Stimulated activated naive CD4-positive, alpha-beta T cell (primary cell): ENCODE measurements at places on chromosomes 6 and 20.

DNA sequence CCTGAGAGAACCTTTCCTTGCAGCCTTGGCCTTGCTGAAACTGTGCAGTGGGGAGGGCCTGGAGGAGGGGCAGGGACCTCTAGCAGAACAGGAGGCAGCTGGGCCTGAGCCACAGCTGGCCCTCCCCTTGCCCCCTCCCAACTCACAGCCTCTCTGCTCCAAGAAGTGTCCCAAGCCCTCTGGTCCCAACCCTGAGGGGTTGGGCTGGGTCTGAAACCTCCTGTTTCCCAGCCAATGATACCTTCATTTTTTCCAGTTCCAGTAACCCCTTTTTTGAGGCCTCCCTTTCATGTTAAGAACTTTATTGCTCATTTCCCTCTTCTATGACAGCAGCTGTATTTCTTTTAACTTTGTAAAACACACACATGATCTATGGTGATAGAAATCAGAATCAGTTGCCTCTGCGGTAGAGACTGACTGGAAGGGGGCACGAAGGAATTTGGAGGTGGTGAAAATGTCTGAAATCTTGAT lies 17.9 kb upstream of the ARMC12 start:
- peak; percentile 15 for DNase-seq

DNA sequence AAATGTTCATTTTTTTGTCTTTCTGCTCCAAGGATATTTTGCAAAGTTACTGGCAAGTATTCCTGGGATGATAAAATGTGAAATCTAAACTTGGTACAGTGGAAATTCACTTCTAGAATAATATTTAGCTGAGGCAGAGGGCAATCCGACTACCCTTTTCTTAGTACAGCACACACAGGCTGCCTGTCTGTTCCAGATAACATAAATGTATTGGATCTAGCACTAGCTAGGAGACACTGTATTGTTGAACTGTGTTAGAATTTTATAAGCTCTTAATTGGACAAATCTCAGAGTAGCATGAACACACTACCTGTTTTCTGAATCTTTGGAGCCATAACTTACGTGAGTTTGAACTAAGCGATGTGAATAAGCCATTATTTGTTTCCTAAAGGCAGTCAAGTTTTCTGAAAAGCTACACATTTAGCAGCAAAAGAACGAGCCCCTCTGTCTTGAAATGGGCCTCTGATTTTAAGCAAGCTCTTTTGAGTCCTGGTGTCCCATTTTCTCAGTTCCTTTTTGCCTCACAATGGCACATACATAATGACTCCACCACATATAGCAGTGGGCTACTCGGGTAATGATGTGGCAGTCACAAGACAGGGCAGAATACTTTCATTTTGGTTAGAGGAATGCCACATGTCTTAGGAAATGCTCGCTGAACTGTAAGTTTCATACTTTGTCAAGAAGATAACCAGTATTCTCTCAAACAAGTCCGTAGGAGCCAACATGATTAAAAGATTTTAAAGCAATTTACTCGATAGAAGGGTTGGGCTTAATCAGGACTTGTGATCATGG lies 116.5 kb upstream of the ESR1 start:
- DNase-seq: no peak

- peak; percentile 24 for DNase-seq
Observed at GRCh38 chr20:53621482-53622246, 28.0 kb upstream of the ZNF217 start.

- no peak for DNase-seq
Observed at GRCh38 chr6:68628161-68628560, 6.9 kb upstream of the ADGRB3 start.

DNA sequence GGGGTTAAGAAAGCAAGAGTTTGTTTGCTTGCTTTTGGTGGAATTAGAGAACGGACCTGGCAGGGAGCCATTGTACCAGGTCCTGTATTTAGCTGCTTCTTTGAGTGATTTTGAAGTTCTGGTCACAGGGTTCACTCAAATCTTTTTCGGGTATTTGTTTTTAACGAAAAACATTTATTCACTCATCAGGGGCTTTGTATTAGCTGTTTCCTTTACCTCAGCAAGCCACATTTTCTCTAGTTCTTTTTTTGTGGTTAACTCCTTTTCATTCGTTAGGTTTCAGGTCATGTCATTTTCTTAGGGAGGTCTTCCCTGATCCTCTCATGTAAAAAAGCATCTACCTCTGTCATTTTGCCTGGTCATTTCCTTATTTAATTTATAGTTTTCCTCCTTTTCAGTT lies 1502.2 kb downstream of the GRIK2 start:
- no peak for DNase-seq

DNA sequence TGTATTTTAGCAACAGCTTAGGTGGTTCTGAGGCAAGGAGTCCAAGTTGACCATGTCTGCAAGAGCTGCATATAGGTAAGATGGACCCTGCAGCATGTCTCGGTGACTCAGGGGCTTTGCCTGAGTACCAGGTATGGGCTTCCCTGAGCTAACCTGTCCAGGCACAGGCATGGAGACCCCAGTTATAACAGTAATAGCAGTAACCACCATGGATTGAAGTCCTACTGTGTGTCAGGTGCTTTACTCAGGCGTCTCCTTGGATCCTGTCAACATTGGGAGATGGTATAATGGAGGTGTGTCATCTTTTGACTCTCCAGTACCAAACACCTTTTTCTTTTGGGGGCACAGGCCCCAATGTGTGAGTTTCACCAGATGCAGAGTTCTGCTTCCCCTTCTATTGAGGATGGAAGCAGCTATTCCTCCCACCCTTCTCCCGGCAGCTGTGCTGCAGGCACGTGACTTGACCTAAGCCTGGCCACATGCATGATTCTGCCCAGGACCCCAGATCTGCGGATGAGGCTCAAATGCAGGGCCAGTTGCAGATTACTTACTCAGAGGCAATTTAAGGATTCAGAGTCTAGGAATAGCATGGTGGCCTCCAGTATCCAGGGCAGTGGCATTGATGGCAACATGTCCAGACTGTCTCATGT lies 13.8 kb downstream of the TREM1 start:
- no peak for DNase-seq

- DNase-seq: peak; percentile 35
Observed at GRCh38 chr6:25056130-25056529, 120.4 kb upstream of the RIPOR2 start.

DNA sequence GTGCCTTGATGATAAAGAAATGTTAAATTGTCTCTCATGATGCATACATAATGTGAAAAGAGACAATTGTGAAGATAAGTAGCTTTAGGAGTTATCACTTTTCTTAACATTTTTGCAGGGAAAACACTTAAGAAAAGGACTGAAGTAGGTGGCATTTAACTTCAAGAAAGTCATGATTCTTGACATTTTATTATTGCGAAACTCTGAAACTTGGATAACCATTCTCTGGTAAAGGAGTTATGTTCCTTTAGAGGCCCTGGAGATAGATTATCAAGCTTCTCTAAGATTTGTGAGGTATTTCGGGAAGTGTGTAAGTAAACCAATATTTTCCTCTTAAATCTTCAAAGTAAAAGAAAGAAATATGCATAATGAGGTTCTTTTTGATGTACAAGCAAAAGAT lies 38.5 kb downstream of the HTR1B start:
- no peak for DNase-seq

DNA sequence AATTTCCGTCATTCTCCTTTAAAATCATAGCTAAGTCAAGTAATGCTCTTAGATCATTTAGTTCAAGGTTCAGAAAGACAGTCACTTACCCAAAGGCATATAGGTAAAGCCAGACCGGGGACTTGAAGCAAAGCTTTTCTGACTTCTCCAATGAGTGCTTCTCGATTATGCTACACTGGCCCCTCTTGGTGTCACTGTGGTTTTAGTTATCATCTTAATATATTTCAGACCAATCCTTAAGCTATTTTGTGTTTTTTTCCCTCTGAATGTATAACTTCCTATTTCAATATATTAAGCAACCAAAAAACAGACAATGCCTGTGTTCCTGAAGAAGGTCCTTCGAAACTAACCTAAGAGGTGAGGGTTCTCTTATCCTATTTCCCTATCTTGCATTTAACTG lies 3.9 kb downstream of the PRDM1 start:
- no peak for DNase-seq

DNA sequence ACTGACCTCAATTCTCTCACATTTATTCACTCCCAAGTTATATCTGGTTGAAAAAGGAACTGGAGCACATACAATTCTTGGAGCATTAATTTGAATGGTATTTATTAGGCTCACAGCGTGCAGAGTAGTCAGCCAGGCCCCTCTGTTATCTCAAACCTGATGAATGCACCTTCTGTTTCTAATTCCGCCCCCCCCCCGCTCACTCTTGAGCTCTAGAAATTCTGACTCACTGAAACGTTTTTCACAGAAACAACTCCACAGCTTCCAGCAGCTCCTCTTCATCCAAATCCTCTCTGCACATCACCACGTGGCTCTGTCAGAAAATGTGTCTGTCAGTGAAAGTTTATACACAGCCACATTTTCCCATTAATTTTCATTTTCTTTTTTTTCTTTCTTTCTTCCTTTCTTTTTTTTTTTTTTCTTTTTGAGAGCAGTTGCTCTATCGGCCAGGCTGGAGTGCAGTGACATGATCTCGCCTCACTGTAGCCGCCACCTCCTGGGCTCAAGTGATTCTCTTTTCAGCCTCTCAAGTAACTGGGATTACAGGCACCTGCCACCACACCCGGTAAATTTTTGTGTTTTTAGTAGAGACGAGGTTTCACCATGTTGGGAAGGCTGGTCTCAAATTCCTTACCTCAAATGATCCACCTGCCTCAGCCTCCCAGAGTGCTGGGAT lies 109.4 kb downstream of the TBXT start:
- DNase-seq: no peak

DNA sequence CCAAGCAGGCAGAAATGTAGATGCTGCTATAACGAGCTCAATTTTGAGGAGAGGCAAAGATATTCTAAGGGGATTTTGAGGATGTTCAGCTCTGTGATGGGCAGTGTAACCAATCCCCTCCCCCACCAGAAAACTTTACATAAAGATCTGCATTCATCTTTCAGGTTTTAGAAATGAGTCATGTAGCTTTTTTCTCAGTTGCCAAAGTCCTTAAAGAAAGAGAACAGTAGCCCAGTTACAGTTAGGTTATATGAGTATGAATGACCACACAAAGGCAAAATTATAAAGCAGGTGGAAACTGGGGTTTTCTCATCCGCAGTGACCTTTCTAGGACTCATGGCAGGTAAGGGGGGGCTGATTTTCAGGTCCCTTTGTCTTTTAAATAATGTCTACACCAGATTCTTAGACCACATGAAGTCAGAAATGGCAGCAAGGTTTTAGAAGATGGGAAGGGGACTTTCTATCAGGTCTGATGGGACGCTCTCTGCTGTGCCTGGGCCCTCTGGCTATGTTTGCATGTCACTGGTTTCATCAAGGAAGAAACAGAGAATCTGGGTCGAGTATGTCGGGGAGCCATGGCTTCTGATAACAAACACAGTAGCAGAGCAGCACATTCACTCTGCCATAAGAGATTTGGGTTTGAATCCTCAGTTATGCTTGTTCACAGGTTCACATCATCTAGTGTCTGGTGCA lies 94.7 kb downstream of the CLIC5 start:
- DNase-seq: no peak

GRCh38 chr6:11601776-11602605 lies 64.4 kb downstream of the TMEM170B start:
- DNase-seq: no peak

- DNase-seq: no peak
Observed at GRCh38 chr6:101085327-101085726, 204.2 kb upstream of the ASCC3 start.

DNA sequence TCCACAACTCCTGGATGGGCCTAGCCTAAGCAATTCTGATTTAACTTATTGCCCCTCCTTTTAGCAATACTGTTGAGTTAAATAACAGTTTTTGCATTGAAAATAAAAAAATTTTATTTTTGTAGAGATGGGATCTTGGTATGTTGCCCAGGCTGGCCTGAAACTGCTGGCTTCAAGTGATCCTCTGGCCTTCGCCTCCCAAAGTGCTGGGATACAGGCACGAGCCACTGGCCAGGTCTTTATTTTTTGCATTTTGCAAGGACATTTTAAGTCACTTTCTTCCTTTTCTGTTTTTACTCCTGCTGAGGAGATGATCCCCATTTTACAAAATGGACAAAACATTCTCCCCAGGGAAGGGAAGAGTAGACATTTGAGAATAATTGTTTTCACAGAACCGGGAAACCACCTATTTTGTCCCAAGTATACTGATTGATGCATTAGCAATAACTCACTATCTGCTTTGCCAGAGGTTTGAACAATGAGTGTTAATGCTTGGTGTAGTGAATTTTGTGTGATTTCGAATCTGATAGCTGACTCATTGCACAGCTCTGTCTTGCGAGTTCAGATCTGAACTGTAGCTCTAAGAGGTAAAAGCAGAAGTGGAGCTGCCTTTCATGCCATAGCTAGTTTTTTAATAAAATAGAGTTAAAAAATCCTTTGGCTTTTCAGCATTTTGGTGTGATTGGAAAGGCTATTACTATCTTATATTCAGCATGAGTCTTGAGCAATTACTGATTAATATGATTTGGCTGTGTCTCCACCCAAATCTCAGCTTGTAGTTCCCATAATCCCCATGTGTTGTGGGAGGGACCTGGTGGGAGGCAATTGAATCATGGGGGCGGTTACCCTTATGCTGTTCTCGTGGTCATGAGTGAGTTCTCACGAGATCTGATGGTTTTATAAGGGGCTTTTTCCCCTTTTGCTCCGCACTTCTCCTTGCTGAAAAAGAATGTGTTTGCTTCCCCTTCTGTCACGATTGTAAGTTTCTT lies 20.9 kb downstream of the IGF2R start:
- no peak for DNase-seq

DNA sequence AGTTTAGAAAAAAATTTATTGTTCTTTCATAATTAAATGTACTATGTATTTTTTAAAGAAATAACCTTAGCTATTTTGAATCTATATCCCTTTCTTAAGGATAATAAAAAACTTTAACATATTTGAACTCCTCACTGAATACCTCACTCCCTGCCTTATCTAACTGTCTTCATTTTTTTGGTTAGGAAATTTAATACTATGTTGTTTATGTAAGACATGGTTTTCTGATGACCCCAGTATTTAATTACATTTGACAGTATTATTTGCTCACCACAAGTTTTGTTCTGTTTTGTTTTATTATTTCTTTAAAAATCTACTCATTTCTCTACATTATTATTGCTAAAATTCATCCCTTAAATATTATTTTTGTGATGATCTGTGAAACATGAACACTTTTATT lies 394.4 kb upstream of the ADGRB3 start:
- no peak for DNase-seq

- DNase-seq: no peak
Observed at GRCh38 chr6:146595972-146596731, 2.6 kb upstream of the ADGB start.

- no peak for DNase-seq
Observed at GRCh38 chr6:100453701-100454521, 10.8 kb downstream of the SIM1 start.
